ENCODE measurements at places on chromosomes 12 and 14.

DNA sequence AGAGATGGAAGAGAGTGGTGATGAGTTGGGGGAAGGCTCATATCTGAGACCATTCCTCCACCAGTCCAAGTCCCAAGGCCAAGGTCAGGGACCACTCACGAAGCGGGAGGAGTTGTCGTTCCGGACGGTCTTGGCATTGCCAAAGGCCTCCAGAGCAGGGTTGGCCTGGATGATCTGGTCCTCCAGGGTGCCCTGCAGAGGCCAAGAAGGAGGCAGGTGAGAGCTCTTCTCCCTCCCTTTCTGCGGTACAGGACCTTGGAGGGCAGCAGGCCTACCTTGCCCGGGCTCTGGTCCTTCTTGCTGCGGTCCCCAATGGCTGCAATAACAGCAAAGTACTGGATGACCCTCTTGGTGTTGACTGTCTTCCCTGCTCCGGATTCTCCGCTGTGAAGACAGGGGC is 4.0 kb downstream of the MYH7 start:
- DNase-seq = no peak

DNA sequence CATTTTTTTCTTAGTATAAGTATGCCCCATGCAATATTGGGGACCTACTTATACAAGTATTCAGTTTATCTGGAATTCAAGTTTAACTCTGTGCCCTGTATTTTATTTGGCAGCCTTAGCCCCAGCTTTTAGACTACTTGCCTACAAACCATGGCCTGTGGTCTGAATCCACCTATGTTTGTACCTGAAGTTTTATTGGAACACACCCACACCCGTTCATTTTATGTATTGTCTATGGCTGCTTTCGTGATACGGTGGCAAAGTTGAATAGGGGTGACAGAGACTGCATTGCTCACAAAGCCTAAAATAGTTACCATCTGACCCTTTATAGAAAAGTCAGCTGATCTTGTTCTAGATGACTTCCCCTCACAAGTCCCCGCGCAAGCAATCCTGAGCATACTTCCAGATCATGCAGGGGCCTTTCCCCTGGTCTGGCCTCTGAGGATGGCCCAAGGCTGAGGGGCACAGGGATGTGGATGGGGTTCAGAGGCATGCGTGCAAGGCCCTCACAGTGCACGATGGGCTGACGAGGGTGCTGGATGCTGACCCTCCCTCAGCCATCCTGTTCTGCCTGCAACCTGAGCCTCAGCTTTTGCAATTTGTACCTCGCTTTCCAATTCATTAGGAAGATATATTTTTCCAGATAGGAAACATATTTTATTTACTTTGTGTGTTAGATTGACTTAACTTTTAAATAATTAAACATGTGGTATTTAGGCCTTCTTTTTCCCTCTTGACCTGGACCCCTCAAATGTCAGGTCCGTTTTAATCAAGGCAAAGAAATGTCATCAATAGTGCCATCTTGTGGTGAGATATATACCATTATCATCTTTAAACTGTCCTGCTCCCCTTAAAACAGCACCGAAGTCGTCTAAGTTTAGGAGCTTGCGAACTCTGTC is 527.3 kb upstream of the CCDC196 start:
- DNase-seq = no peak

GRCh38 chr14:41650802-41651201 is 44.1 kb downstream of the LRFN5 start:
- DNase-seq = no peak

DNA sequence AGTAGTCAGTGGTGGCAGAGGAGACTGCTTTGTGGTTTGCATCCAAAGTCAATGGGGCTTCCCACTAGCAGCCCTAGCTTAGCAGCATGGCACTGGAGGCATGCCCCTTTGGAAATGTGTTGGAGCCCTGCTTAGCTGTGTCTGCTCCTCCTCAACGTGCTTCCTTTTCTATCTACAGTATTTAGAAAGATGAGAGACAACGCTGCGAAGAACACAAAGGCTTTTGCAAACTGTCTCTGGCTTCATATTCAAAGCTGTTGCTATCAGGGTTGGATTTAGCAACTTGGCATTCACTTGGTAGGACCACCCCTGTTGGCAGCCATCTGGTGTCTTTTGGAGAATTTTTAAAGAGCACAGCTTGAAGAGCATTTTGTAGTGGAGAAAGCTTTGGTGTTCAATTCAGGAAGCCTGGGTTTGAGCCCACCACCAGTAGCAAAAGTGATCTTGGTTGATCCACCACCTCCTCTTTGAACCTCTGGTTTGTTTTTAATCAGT is 82.1 kb upstream of the CCDC196 start:
- no peak for DNase-seq

DNA sequence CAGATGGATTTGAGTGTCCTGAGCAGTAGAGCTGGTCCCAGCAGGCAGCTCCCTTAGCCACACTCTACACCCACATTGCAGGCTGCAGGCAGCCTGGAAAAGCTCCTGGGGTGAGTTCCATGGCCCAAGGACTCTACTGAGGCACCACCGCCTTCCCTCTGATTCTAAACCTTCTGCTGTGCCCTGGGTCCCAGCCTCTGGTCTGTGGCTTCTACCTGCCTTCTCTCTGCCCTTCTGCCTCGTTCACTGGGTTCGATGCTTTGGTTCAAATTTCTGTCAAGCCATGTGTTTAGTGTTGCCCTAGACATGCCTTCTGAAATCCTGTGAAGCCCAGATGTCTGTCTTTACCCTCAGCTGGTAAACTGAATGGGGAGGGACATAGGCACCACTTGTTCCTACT is 1.5 kb upstream of the FGF6 start:
- no peak for DNase-seq

GRCh38 chr12:58596381-58596780 is 323.9 kb downstream of the LRIG3 start:
- no peak for DNase-seq

Measured in stimulated activated CD4-positive, alpha-beta T cell treated with anti-CD3 and anti-CD28 coated beads, TNF-alpha, amount 100 ng/mL, for 24 hours (primary cell).